Fibroblast of mammary gland (primary cell): ENCODE measurements at places on chromosomes 2 and 18.

DNA sequence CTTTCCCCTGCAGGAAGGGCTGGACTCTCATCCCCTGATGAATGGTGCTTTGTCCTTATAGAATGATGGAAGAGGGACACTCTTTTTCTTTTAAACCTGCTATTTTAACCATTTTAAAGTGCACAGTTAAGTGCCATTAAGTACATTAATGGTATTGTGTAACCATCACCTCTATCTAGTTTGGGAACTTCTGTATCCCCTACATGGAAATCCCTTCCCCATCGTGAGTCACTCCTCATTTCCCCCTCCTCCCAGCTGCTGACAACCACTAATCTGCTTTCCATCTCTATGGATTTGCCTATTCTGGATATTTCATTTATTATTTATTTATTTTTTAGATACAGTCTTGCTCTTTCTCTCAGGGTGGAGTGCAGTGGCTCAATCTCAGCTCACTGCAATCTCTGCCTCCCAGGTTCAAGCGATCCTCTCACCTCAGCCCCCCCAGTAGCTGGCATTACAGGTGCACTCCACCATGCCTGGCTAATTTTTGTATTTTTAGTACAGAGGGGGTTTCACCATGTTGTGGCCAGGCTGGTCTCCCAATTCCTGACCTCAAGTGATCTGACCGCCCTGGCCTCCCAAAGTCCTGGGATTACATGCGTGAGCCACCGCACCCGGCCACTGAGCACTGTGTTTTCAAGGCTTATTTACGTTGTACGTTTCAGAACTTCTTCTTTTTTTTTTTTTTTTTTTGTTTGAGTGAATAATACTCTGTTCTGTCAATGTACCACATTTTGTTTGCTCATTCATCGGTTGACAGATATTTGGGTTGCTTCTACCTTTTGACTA is 15.8 kb downstream of the DGKD start:
- no peak for DNase-seq

DNA sequence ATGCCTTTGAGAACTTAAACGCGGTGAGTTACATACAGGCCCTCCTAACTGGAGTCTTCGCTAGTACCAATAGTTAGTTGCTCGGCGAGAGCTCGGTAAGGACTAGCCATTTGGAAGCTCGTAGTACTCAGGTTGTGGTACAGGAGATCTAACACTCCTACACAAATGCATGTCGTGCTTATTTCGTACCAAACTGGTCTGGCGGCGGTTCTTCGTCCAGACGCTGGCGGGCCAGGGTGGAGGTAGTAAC is 346 bp upstream of the VRK2 start:
- DNase-seq, result no peak

DNA sequence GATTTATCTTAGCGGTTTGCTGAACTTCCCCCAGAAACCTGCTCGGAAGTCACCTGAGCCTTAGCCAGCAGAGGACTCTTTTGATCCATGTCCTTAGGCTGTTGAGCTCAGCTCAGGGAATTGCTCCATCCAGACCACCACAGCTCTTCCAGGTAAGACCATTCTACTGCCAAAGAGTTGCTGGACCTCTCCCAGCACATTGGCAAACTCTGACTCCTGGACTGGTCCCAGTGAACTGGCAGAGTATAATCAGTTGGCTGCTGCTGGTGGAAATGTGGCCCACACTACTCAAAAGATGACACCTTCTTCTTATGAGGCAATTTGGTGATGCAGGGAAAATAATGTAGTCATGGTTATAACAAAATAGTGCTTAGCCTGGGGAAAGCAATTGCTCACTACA is 308.8 kb upstream of the FIGN start:
- DNase-seq, result no peak

GRCh38 chr2:43068041-43068533 is 158.3 kb downstream of the ZFP36L2 start:
- no peak for DNase-seq
